NCI-H1436 (cell line): ENCODE measurements at places on chromosomes 6 and 20.

- peak; percentile 32 for DNase-seq
Observed at GRCh38 chr6:26286168-26286877, 78.7 kb upstream of the BTN3A2 start.

GRCh38 chr6:35586542-35586941 lies 73.8 kb upstream of the TULP1 start:
- DNase-seq: no peak

GRCh38 chr6:35683267-35683666 lies 5.4 kb downstream of the FKBP5 start:
- no peak for DNase-seq

DNA sequence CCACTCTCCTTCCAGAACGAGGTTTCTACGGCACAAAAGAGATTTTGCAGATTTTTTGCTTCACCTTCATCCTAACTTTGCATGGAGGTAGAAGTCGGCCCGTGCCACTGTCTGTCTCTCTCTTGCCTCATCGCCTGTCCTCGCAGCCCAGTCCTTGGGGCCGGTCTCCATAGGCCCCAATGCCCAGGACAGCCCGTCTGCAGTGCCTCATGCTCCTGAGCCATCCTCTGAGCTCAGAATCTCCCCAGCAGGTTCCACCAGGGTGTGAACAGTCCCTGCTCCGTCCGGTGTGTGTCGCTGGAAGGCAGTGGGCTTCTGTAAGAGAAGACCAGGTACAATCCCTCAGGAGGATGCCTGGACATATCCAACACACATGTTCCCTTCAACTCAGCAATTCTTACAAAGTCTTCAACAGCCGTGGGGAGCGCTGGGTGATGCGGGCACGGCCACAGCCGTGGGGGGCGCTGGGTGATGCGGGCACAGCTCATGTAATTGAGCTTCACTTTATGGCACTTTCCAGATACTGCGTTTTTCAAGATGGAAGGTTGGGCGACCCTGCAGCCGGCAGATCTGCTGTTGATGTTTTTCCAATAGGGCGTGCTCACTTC lies 231.9 kb downstream of the DLL1 start:
- no peak for DNase-seq

- DNase-seq: no peak
Observed at GRCh38 chr6:26597821-26598220, 1.1 kb downstream of the ABT1 start.

DNA sequence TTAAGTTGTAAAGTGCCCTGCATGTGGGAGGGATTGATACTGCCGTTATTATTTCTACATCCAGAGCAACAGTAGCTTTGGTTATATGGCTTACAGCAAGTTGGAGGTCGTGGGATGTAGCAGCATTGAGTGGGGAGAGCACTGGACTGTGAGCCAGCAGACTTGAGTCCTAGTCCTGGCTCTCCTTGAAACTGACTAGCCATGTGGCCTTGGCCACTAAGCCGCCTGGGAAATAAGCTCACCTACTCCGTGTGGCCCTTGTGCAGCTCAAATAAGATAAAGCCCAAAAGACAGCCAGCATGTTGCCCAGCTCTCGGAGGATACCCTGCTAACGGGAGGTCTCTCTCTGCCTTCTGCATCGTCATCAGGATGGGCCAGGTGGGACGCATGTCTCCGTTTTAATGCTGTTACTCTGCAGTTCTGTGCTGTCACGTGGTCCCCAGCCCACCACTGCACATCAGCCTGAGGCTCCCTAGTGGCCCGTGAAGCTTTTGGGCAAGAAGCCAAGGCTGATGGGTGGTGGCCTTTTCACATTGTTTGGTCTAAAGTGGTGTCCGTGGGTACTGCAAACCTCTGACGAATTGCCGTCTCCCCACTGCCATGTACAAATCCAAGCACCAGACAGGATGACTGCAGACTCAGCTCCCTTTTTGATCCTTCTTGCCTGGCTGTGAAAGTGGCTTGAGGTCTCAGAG lies 7.9 kb downstream of the EPB41L1 start:
- peak; percentile 31 for DNase-seq

DNA sequence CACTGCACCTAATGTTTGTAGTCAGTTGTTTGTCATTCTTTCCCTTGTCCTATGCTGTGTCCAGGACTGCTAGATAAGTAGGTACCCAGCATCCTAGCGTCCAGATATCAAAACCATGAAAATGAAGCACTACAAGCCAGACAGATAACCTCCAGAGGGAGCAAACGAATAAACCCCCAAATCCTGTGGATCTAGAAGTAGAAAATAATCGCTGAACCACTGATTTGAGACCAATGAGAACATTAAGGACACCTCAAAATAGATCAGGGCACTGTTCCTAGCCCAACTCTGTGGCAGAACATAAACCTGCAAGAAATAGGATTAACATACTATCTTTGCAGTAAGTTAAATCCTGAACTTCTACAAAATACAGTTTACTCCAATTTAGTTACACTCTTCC lies 1.1 kb upstream of the KLHL32 start:
- no peak for DNase-seq

GRCh38 chr6:22471132-22471690 lies 98.2 kb upstream of the HDGFL1 start:
- peak; percentile 9 for DNase-seq

- DNase-seq: no peak
Observed at GRCh38 chr6:127483399-127484055, 24.3 kb upstream of the KIAA0408 start.

DNA sequence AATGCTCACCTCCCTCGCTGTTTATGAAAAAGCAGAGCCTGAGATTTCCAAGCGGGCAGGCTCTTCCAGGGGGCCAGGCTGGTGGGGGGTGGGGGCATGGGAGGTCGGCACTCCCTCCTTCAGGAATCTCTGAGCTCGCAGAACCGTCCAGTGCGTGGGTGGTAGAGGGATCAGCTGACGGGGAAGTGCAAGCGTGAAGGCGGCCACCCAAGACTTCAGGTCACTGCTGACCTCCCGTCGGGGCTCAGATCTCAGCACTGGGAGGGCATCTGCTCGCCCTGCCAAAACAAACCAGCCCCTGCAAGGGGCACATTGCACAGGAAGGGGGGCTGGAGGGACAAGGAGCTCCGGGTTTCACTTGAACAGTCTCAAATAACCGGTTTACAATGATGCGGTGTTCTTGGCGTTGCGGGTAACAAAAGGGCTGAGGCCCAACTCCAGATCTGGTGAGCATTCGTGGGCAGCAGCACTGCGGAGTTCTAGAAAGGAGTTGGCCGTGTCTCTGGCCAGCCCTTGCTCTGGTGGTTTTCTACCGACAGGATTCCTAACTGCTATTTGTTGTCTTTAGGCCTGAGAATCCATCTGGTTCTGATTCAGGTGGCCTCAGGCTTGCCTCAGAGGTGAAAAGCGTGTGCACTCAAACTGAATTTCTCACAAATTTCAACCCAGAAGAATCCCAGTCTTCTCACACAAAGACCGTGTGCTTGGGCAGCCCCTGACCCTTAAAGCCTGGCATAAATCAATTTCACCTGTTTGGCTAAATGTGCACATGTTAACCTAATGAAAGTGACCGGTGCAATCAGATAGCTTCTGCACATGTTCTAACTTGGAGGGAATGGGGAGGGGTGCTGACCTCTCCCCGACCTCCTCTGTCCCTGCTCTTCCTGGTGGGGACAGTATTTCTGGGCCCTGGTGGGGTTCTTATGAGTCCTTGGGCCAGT lies 191.6 kb downstream of the MYLK4 start:
- DNase-seq: no peak

- DNase-seq: no peak
Observed at GRCh38 chr20:62156254-62156556, 12.6 kb downstream of the SS18L1 start.
